A549 treated with DMSO at 1 μM for 4 hours (cell line): ENCODE measurements at places on chromosomes 6 and 20. TPM values are rescaled to one million over a fixed set of nuclear protein-coding genes. Genes with fewer than 3 reads are reported as not detected.

Gene TOP1
- total RNA-seq = 67.9 to 83.3 TPM (median 75.2 TPM) in 5 replicates

Gene SLC22A7
- total RNA-seq = not detected in 5 replicates

Gene OPRM1
- total RNA-seq = not detected in 5 replicates

Gene PGC
- not detected in 5 replicates for total RNA-seq

Gene CLDN20
- total RNA-seq = not detected in 5 replicates

Gene NKX2-4
- 0.03 to 0.08 TPM (median 0.07 TPM) in 3 of 5 replicates, not detected in the others for total RNA-seq
